ENCODE measurements at places on chromosomes 16 and 17. TPM values are rescaled to one million over a fixed set of nuclear protein-coding genes. Genes with fewer than 3 reads are reported as not detected.
A peak's percentile ranks its signal among the peaks of the same experiment; 100 is the strongest.

GRCh38 chr16:52546291-52547003 is 496 bp downstream of the TOX3 start:
- H3K36me3 ChIP-seq: peaks cover 4% of the 10 kb centered on the region
- no peak overlapping the region for H3K27ac ChIP-seq
- no peak for DNase-seq
- H3K27me3 ChIP-seq: peaks cover 71% of the 10 kb centered on the region
- H3K4me1 ChIP-seq: peaks cover 21% of the 10 kb centered on the region

DNA sequence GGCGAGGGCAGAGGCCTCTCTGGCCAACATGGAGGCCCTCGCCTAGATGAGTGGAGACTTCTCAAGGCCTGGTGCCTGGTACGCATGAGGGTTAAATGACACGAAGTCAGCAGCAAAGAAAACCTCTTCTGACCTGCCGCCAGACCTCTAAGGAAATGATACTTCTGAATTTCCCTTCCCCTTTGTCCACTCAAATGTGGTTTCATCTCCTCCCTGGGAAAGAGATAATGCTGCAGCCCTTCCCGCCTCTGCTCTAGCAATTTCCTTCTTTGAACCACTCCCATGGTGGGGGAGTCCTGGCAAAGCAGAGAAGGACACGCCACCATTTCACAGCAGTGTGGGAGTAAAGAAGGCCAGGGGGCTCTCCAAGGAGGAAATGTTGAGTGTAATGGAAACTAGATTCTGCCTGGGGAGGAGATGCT is 65.7 kb upstream of the BCAR1 start:
- no peak for DNase-seq
- no peak overlapping the region for H3K27ac ChIP-seq
- peaks cover 10% of the 10 kb centered on the region for H3K36me3 ChIP-seq

- no peak for DNase-seq
- peaks cover 25% of the 10 kb centered on the region for H3K4me1 ChIP-seq
- no peaks in the 10 kb centered on the region for H3K36me3 ChIP-seq
- H3K4me3 ChIP-seq: peak overlapping the region; percentile 89
These were observed 684 bp upstream of the SPIRE2 start for GRCh38 chr16:89827383-89828198.

DNA sequence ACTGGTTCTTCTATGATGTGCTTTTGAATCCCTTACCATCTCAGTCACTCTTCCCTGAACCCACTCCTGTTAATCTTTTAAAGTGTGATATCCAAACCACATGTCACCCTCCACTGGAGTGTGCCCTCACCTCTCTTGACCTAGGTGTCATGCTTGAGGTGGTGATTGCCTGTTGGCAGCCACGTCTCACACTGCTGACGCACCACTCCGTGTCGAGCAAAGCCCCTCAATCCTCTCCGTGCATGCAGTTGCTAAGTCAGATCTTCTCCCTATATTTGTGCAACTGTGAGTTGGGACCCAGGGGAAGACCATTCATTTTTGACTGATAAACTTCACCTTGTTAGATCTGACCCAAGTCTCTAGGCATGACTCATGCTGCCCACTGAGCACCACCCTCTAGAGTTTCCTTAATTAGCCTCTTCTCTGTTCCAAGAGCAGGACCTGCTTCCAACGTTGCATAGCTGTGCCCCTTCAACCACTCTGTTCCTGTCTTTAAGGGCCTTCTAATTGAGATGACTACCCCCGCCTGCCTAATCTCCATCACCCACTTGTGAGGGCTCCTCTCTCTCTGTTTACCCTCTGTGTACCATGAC is 2.7 kb downstream of the MYH13 start:
- no peak for DNase-seq
- no peaks in the 10 kb centered on the region for H3K4me1 ChIP-seq
- no peak overlapping the region for H3K27ac ChIP-seq
- no peaks in the 10 kb centered on the region for H3K36me3 ChIP-seq
- H3K4me3 ChIP-seq: no peak overlapping the region
- peaks cover 20% of the 10 kb centered on the region for H3K27me3 ChIP-seq

GRCh38 chr16:17951378-17951777 is 385.2 kb downstream of the NPIPA8 start:
- no peak overlapping the region for H3K4me3 ChIP-seq
- H3K4me1 ChIP-seq: peaks cover 21% of the 10 kb centered on the region
- H3K27me3 ChIP-seq: peaks cover 15% of the 10 kb centered on the region
- no peak for DNase-seq

DNA sequence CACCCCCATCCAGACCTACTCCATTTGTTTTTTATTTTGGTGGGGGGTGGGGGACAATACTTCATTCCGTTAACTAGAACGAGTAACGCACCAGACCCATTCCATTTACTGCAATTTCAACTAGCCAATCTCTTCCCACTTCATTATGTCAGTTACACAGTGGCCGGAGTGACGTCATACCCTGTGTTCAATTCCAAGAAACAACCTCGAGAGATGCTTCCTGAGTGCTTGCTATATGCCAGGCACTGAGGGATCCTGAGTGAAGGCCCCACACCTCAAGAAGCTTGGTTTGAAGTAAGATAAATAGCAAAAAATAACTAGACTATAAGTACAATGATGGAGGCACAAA is 9.1 kb upstream of the SIAH1 start:
- DNase-seq: no peak
- H3K36me3 ChIP-seq: no peaks in the 10 kb centered on the region
- peaks cover 6% of the 10 kb centered on the region for H3K4me1 ChIP-seq
- no peak overlapping the region for H3K27ac ChIP-seq
- no peaks in the 10 kb centered on the region for H3K27me3 ChIP-seq
- no peak overlapping the region for H3K4me3 ChIP-seq

- no peak overlapping the region for H3K27ac ChIP-seq
- H3K36me3 ChIP-seq: peaks cover 4% of the 10 kb centered on the region
- H3K4me3 ChIP-seq: no peak overlapping the region
- peaks cover 11% of the 10 kb centered on the region for H3K27me3 ChIP-seq
These were observed 52.2 kb downstream of the SDK2 start for GRCh38 chr17:73592079-73592415.

DNA sequence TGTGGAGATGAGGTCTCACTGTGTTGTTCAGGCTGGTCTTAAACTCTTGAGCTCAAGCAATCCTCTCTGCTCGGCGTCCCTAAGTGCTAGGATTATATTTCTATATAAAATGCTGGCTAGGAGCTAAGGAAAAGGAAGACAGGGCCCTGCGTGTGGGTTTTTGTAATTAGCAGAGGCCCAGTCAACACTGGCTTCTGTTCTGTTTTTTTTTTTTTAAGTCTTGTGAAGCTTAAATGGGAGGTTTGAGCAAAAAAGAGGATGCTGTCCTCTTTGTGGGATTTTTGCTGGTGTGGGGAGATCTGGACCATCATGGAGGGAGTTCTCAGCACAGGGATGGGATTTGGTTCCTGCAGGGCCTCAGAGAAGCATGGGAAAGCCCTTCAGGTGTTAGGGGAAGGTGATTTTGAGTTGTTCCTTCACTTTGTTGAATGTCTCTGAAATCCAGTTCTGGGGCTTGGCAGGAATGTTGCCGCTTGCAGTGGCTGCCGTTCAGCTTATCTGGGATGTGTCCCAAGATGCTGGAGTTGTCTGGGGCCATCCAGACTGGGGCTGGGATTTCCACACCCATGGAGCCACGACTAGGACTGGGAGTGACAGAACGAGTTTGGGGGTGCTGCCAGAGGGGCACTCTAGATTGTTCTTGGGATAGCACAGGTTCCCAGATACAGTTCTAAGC is 4.2 kb downstream of the PYCARD start:
- peaks cover 29% of the 10 kb centered on the region for H3K27me3 ChIP-seq
- peaks cover 30% of the 10 kb centered on the region for H3K36me3 ChIP-seq
- no peaks in the 10 kb centered on the region for H3K4me1 ChIP-seq

GRCh38 chr17:83196973-83197880 is 117.8 kb downstream of the METRNL start:
- DNase-seq: no peak
- H3K27ac ChIP-seq: no peak overlapping the region
- H3K4me3 ChIP-seq: no peak overlapping the region
- no peaks in the 10 kb centered on the region for H3K36me3 ChIP-seq

GRCh38 chr17:73343168-73343634 is 31.4 kb upstream of the CDC42EP4 start:
- peak; percentile 84 for DNase-seq
- no peaks in the 10 kb centered on the region for H3K36me3 ChIP-seq
- peaks cover 63% of the 10 kb centered on the region for H3K4me1 ChIP-seq
- peak overlapping the region; percentile 34 for H3K4me3 ChIP-seq
- H3K27me3 ChIP-seq: no peaks in the 10 kb centered on the region

DNA sequence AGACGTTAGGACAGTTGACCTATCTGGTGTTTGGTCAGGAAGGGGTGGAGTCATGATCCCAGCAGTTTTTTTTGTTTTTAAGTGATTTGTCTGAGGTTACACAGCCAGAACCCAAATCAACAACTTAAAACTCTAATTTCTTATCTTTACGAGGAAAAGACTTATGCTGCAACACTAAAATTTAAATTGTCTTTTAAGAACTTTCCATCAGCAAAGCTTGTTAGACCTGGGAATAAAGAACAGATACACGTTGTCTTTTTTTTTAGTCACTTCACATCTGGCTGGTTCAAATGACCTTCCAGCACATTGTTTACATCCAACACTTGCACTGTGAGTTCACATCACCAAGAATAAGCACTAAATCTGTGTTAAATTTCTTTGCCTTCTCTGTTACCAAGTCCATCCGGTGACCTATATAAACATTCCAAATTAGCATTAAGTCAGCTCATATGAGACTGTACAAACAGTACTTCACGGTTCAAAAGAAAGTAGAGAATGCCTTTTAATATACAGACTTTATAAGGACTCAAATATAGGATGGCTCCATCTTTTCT is 115.0 kb downstream of the HS3ST2 start:
- H3K4me3 ChIP-seq: no peak overlapping the region
- peaks cover 43% of the 10 kb centered on the region for H3K27me3 ChIP-seq
- no peaks in the 10 kb centered on the region for H3K4me1 ChIP-seq

DNA sequence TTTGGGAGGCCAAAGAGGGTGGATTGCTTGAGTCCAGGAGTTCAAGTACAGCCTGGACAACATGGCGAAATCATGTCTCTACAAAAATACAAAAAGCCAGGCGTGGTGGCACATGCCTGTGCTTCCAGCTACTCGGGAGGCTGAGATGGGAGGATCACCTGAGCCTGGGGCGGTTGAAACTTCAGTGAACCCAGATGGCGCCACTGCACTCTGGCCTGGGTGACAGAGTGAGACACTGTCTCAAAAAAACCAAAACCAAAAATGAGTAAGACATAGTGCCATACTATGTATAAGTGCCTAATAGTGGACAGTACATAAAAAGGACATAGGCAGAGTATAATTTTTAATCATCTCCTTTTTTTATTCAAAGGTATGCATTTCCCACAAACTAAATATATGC is 4.0 kb downstream of the CTC1 start:
- H3K4me1 ChIP-seq: peaks cover 3% of the 10 kb centered on the region
- no peak for DNase-seq
- peaks cover 4% of the 10 kb centered on the region for H3K36me3 ChIP-seq

- no peak for DNase-seq
- no peaks in the 10 kb centered on the region for H3K36me3 ChIP-seq
- no peak overlapping the region for H3K4me3 ChIP-seq
- H3K4me1 ChIP-seq: peaks cover 17% of the 10 kb centered on the region
- H3K27ac ChIP-seq: no peak overlapping the region
These were observed 2.5 kb downstream of the TTLL6 start for GRCh38 chr17:48814504-48814903.

GRCh38 chr17:58383892-58384462 is 32.0 kb upstream of the SUPT4H1 start:
- H3K27me3 ChIP-seq: no peaks in the 10 kb centered on the region
- peaks cover 61% of the 10 kb centered on the region for H3K4me1 ChIP-seq
- DNase-seq: no peak

- H3K4me1 ChIP-seq: peaks cover 22% of the 10 kb centered on the region
- peaks cover 12% of the 10 kb centered on the region for H3K27me3 ChIP-seq
- H3K36me3 ChIP-seq: no peaks in the 10 kb centered on the region
- no peak overlapping the region for H3K27ac ChIP-seq
- no peak overlapping the region for H3K4me3 ChIP-seq
These were observed 3.0 kb downstream of the RCVRN start for GRCh38 chr17:9902120-9902519.

DNA sequence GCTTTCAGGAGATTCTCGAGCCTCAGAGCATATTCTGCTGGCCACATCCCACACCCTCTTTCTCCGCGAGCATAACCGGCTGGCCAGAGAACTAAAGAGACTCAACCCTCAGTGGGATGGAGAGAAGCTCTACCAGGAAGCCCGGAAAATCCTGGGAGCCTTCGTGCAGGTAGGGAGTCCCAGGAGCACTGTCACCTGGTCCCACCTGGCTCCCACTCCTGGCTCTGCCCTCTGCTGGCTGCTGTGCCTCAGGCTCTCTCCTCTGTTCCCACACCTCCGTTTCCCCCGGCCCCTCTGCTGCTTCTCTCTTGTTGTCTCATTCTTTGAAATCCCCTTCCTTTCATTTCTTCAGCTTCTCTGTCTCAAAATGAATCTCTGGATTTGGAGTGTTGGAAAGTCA is 16.4 kb downstream of the LPO start:
- no peak overlapping the region for H3K4me3 ChIP-seq
- H3K36me3 ChIP-seq: no peaks in the 10 kb centered on the region
- peak; percentile 42 for DNase-seq
- H3K27me3 ChIP-seq: peaks cover 88% of the 10 kb centered on the region

- H3K4me3 ChIP-seq: peak overlapping the region; percentile 49
- H3K27me3 ChIP-seq: no peaks in the 10 kb centered on the region
- H3K4me1 ChIP-seq: peaks cover 20% of the 10 kb centered on the region
- peak overlapping the region; percentile 83 for H3K27ac ChIP-seq
- H3K36me3 ChIP-seq: peaks cover 3% of the 10 kb centered on the region
These were observed 24.4 kb downstream of the SREBF1 start for GRCh38 chr17:17812211-17813054.

GRCh38 chr17:9932491-9932890 is 27.4 kb upstream of the RCVRN start:
- H3K27ac ChIP-seq: no peak overlapping the region
- DNase-seq: no peak
- peaks cover 3% of the 10 kb centered on the region for H3K36me3 ChIP-seq
- no peak overlapping the region for H3K4me3 ChIP-seq

GRCh38 chr17:73738751-73739575 is 94.7 kb upstream of the SDK2 start:
- H3K4me3 ChIP-seq: no peak overlapping the region
- no peaks in the 10 kb centered on the region for H3K36me3 ChIP-seq
- peaks cover 11% of the 10 kb centered on the region for H3K4me1 ChIP-seq
- DNase-seq: no peak

GRCh38 chr17:80070375-80071115 is 30.8 kb upstream of the GAA start:
- peaks cover 18% of the 10 kb centered on the region for H3K4me1 ChIP-seq
- DNase-seq: no peak
- peaks cover 8% of the 10 kb centered on the region for H3K36me3 ChIP-seq
- no peaks in the 10 kb centered on the region for H3K27me3 ChIP-seq
- no peak overlapping the region for H3K4me3 ChIP-seq
- H3K27ac ChIP-seq: no peak overlapping the region

Gene FGF11
- total RNA-seq: 21.8 TPM

Gene CD300LF
- total RNA-seq: not detected

Gene TEKT1
- 1.6 TPM for total RNA-seq

Gene SMARCD2
- 64.8 TPM for total RNA-seq

Gene UBN1
- 39.4 TPM for total RNA-seq

Gene ACSM2A
- total RNA-seq: 1.8 TPM

Gene TSNAXIP1
- total RNA-seq: 7.2 TPM

Gene KRT9
- 0.85 TPM for total RNA-seq

Gene OTOA
- total RNA-seq: 0.17 TPM

Gene KRTAP3-3
- not detected for total RNA-seq

Gene G6PC1
- total RNA-seq: 1.5 TPM

Gene TVP23A
- total RNA-seq: 2.5 TPM

Gene ERBB2
- total RNA-seq: 123 TPM

Gene CTRB2
- total RNA-seq: not detected
